ENCODE measurements at places on chromosomes 13 and 19.

DNA sequence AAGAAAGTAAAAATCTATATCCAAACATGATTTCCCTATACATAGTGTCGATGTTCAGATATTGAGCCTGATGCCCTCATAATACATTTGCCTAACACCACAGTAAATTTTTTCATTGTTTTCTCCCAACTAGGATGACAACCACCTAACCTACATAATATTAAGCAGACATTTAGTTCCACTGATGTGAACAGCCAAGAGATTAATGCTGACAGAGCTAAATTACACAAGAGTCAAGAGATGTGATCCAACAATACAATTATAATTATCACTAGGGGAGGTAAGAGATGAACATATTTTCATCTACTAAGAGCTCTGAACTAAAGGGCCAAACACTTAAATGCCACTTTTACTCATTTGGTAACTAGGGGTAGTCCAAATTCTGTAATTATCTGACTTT is 145.9 kb downstream of the DACH1 start:
- no peak for DNase-seq

DNA sequence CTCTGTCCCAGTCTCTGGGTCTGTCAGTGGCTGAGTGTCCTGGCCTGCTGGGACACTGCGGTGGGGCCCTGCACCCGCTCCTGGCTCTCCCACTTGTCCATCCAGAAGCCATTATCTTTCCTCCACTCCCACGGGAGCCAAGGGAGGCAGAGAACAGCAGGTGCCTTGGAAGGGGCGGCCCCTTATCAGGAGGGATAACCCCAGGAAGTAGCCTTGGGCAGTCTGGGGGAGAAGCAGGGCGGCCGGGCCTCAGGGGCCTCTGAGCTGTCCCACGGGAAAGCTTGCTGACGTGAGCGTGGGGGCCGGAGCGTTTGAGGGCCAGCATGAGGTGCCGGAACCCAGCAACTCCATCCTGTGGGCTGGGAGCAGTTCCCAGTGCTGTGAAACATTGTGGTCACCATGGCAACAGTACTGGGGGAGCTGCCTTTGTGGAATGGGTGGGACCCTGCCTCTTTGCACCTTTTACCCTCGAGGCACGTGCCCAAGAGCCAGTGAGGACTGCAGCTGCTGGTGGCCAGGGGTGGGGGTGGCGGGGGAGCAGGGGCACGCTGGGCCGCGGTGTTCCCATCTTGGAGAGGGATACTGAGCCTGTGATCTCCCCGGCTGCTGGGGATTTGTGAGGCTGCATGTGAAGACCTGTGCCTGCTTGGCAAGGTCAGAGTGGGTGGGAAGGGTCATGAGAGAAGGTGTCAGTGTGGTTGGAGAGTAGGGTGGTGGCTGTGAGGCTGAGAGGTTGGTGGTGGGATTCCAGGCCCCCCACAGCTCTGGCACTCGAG is 20.9 kb downstream of the KLHL26 start:
- DNase-seq: no peak

DNA sequence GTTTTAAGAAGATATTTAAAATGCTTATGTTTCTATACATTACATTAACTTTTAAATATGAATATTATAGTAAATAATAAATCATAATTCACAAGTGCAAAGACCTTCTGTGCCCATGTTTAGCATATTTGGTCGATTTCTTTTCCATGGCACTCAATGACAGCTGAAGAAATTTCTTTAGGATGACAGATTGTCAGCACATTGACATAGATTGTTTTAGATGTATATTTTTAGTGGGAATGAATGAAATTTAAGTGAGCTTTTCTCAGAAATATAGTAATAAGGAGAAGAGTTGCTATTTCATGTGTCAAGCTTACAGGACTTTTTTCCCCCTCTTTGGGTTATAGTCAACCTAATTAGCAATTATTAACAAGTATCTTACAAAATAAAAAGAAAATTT is 256.5 kb downstream of the SHISA2 start:
- no peak for DNase-seq

- DNase-seq: peak; percentile 70
Measured at GRCh38 chr13:70310396-70311119, 202.3 kb upstream of the KLHL1 start.

- DNase-seq: no peak
Measured at GRCh38 chr19:32350987-32351348, 5.6 kb downstream of the ZNF507 start.

GRCh38 chr13:94192431-94192975 is 287.0 kb downstream of the DCT start:
- peak; percentile 73 for DNase-seq

- no peak for DNase-seq
Measured at GRCh38 chr19:2440515-2440914, 13.1 kb upstream of the TIMM13 start.

- no peak for DNase-seq
Measured at GRCh38 chr13:34750078-34750931, 191.8 kb upstream of the NBEA start.

DNA sequence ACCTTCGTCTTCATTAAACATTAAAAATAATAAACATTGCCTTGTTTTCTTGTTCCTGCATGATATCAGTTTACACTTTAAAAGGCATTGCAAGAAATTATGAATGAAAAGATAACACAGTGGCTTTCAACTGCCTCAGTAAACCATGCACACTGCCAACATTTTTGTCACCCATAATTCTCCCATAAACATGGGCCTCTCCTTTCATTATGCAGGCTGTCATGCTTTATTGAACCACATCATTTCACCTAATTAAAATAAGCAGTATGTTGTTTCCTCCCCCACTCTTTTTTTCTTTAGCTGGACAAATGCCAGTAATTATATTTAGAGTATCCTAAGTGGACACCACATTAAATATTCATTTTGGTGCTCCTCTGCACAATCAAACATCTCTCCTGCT is 1566.5 kb upstream of the SLC10A2 start:
- DNase-seq: no peak

- no peak for DNase-seq
Measured at GRCh38 chr13:39682788-39683187, 27.3 kb downstream of the COG6 start.

DNA sequence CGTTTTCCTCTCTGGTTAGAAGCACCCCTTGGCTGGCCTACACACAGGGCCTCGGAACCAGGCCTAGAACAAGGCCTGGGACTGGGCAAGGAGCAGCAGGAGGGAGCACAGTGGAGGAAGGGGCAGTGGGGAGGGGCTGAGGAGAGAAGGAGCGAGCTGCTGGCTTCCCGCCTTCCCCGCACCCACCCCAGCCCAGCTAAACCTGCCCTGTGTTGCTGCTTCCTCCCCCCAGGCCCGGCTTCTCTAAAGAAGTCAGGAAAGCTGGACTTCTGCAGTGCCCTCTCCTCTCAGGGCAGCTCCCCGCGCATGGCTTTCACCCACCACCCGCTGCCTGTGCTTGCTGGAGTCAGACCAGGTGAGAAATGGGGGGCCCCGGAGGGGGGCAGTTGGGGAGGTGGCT is 24.3 kb downstream of the LYL1 start:
- DNase-seq: no peak

DNA sequence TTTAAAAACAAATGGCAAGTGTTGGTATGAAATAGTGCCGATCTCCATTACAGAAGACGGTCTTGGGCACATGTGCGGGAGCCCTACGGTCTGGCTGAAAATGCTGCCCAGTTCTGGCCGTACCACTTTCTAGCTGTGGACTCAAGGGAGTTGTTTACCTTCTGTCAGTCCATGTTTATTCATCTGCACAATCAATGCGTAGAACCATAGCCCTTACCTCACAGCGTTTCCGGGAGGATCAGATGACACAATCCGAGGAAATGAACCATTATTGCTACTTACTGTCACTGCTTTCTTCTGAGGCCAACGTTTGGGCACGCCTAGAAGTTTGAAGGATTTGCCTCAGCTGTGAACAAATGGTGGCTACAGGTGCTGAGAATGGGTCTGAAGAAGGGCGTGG is 31.2 kb downstream of the GADD45B start:
- peak; percentile 37 for DNase-seq

GRCh38 chr19:51784109-51784785 is 10.7 kb upstream of the FPR3 start:
- DNase-seq: no peak

Data from HEK293T (cell line).